ENCODE measurements at places on chromosomes 4 and X.

- DNase-seq, result no peak
Observed at GRCh38 chr4:8552581-8553205, 27.5 kb upstream of the GPR78 start.

DNA sequence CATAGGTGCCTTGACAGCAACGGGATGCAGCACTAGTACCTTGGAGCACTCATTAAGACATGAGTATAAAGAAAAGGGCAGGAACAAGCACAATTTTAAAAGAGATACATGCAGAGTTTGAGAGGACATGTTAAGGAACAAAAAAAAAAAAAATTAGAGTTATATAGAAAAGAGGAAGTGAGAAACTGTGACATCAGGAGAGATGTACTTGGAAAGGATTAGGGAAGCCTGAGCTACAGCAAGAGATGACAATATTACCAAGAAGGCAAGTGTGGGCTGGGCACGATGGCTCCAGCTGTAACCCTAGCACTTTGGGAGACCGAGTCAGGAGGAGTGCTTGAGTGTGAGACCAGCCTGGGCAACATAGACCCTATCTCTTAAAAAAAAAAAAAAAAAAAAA, 37.4 kb downstream of the GPR143 start:
- no peak for DNase-seq

- DNase-seq, result no peak
Observed at GRCh38 chr4:125666635-125667034, 351.9 kb downstream of the FAT4 start.

DNA sequence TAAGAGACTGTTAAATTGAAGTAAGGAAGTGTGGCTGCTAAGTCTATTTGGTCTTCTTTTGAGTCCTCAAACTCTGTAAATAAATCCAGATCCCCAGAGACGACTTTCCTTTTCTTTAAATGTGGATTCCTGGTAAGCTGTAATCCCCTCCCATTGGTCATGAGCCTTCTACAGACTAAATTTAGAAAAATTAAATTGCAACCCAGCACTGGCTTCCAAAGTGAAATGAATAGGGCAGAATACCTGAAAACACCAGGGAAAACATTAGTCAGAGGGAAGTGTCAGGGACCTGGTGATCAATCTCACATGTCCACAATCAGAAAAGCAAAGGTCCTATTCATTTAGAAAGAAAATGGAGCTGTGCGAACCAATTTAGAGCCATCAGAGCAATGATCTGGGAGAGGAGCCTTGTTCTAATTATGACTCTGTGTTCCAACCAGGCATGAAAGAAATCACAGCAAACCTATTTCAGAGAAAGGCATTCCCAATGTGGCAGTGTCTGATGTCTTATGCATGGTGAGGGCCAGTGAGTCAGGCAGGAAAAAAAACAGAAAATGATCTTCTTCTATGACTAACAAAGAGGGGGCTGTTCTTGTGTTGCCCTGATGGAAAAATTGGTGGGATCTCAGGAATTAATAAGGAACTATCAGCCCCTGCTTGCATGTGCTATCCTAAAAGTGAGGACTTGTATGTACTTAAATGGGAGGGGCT, 19.8 kb upstream of the CCDC149 start:
- DNase-seq, result no peak

DNA sequence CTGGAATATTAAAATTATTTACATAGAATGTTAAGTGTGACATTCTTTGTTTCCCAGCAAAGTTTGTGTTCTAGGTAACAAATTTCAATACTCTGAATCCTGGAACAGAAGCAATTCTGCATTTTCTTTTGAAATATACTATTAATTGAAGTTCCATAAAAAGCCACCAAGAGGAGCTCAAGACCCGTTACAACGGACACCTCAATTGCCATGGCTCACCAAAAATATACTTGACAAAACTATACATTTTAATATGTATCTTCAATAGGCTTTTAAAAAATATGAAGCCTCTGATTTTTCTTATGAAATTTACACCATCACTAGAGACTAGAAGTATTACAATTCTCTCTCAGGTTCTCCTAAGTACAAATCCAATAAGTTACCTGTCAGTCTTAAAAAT, 111.4 kb downstream of the NYX start:
- peak; percentile 32 for DNase-seq

- no peak for DNase-seq
Observed at GRCh38 chrX:16788477-16788876, 2.2 kb downstream of the TXLNG start.

DNA sequence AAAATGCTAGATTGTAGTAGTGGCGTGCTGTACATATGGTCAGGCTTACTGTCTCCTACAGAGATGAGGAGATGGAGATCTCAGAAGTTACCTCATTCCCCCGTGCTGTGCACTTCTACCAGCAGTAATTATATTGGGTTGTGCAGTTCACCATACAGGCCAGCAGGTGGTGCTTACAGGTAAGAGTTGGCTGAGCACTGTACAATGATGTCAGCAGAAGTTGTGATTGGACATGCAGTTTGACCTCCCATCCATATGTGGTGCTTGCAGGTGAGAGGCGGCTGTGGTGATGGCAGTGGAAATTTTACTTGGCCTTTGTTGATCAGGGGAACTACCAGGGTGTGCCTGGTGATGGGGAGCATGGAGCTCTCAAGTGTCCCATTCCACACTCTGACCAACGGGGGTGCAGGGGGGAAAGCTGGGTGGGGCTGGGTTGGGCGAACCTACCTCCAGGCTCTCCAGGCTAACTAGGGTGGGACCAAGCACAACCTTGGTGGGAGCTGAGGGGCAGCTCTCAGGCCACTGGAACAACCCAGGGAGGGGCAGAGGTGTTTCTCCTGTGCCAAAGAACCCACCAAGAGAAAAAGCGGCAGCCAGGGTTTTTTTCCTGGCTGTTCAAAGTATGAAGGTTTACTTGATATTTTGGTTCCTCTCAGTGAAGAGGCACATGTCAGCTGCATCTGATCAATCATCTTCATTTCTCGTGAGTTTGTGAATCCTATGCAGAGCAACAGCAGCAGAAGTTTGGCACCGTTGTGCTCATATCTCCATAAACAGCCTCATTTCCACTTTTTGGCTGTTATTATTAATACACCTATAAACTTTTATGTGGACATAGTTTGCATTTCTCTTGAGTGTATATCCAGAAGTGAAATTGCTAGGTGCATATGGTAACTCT, 73.8 kb upstream of the FREM3 start:
- peak; percentile 53 for DNase-seq

GRCh38 chr4:48032721-48033120, 16.1 kb downstream of the NIPAL1 start:
- DNase-seq, result no peak

DNA sequence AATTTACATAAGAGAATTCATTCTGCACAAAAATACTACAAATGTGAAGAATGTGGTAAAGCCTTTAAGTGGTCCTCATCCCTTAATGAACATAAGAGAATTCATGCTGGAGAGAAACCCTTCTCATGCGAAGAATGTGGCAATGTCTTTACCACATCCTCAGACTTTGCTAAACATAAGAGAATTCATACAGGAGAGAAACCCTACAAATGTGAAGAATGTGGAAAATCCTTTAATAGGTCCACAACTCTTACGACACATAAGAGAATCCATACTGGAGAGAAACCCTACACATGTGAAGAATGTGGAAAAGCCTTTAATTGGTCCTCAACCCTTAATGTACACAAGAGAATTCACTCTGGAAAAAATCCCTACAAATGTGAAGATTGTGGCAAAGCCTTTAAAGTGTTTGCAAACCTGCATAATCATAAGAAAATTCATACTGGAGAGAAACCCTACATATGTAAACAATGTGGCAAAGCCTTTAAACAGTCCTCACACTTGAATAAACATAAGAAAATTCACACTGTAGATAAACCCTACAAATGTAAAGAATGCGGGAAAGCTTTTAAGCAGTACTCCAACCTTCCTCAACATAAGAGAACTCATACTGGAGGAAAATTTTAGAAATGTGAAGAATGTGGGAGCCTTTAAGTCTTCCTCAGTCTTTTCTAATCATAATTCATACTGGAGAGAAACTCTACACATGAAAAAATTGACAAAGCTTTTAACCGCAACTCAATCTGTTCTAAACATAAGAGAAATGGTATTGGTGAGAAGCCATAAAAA, 37.4 kb downstream of the ZNF718 start:
- no peak for DNase-seq

GRCh38 chr4:147479786-147480185, 1.1 kb upstream of the EDNRA start:
- DNase-seq, result no peak

DNA sequence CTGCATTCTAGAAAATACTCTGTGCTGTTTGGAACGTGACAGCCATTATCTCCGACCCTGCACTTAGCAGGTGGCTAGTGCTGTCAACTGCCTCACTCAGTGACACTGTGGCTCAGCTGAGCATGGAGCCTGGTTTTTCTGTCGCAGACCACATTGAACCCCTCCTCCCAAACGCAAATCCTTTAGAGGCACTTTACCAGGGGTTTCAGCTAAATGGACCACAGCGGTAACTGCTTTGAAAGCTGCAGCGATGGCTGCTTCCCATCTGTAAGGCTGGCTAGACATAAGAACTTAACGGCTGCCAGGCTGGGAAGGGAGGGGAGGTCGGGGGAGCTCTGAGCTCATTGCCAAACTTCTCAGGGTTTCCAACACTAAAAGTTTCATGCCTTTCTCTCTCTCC, 8.1 kb downstream of the SLC34A2 start:
- no peak for DNase-seq

DNA sequence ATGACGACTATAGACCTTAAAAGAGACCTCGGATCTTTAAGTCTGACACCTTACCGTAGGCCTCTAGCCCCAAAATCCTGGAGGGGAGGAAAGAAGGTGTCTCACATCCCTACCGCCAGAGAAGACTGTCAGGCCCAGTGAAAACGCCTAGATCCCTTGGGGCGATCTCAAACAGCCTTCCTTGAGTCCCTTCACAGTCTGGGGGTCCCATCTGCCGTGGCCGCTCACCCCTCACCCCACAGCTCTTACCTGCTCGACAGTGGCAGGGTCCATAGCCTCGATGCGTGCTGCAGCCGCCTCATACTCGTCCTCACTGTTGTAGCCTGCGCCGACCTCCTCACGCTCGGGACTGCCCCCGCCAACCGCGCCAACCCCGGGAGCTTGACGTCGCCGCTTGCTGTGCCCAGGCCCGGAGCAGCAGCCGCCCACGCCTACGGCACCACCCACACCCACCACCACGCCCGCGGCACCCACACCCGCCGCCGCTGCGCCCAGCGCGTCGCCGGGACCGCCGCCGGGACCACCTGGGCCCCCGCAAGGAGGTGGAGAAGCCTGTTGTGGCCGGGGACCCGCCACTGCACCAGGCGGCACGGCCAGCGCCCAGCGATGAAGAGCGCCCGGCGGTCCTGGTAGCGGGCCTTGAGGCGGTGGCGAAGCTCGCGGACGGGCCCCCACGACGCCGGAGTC, 536 bp downstream of the OTUD5 start:
- DNase-seq, result no peak

GRCh38 chrX:56564921-56565840, 1.8 kb downstream of the UBQLN2 start:
- no peak for DNase-seq

DNA sequence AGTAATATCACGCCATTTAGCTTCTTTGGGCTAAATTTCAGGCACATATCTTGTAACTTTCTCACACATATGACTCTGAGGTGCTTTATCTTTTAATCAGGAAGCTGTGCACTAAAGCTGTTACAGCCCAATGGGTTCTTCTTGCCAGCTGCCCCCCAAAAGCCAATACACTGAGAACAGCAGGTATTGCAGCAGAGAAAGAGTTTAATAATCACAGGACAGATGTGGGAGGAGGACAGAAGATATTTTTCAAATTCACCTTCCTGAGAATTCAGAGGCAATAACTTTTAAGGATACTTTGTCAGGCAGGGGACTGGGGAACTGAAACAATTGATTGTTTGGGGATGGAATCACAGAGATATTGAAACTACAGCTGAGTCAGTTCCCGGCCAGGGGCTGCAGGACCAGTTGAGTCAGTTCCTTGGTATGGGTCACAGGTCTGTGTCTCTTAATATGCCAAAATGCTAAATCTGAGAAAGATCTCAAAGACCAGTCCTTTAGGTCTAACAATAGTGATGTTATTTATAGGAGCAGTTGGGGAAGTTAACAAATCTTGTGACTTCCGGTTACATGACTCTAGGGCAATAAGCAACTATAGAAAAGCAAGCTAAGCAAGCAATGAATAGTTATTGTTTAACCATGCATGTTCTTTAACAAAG, 28.1 kb downstream of the DDIT4L start:
- no peak for DNase-seq

GRCh38 chr4:10584042-10584441, 100.5 kb downstream of the CLNK start:
- no peak for DNase-seq

DNA sequence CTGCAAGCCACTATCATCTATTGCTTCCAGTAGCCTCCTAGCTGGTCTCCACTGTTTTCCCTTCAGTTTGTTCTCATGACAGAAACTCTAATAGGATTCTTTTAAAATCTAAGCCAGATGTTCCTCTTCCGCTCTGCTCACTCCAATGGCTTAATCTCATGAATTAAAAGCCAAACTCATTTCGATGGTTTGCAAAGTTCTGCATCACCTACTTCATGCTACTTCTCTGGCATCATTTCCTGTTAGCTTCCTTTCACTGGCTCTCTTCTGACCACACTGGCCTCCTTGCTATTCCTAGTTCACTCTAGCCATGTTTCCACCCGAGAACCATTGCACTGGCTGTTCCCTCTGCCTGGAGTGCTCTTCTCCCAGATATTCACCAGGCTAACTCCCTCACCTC, 102.0 kb upstream of the LSM6 start:
- DNase-seq, result no peak

DNA sequence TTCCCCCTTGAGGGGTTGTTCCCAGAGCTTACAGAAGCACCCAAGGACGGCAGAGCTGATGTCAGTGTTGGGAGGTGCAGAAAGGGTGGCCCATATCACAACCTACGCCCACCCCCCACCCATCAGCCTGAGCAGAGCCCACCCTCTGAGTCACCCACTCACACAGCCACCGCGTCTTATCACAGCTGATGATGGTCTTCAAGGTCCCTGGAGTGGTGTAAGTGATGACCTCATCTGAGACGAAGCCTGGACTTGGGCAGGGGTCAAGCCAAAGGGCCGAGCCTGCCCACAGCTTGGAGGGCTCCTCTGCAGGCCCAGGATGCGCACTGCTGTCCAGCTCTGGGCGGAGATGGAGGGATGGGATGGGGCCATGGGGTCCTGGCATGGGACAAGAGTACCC, 3.0 kb upstream of the HTRA3 start:
- no peak for DNase-seq
